SW480 (cell line): ENCODE measurements at places on chromosomes 6 and 20.
A peak's percentile ranks its signal among the peaks of the same experiment; 100 is the strongest.

GRCh38 chr6:67393356-67393755 lies 1241.7 kb upstream of the ADGRB3 start:
- DNase-seq, result no peak

DNA sequence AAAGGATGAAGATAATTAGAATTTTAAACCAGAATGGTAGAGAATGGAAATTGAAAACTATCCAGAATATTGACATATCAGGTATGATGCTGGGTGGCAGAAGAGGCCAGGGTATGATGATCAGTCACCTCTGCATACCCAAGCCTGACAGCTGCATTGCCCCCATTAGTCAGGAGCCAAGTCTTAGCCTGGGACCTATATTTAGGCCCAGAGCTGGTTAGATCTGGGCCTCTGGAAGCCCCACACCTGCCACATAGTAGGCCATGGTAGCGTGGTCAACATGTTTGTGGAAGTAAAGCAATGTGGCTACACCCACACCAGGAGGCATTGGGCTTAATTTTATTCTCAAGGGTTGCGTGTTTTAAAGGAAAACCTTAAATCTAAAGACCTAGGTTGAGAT lies 32.1 kb upstream of the CALHM6 start:
- no peak for DNase-seq

DNA sequence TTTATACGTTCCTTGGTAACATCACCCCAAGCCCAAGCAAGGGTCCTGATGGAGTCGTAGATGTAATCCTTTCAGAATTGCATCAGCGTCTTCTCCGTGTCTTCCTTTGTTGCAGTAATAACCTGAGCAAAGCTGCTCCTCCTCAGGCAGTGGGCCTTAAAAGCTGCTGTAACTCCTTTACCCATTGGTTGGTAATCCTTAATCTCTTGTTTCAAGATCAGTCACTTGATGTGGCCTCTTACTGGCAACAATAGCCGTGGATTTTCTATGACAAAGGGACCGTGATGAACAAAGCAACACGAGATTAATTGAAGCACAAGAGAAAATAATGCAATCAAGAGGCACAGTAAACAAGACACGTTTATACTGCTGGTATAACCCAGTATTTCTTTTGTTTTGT lies 44.6 kb downstream of the ALDH5A1 start:
- no peak for DNase-seq

GRCh38 chr6:159992366-159992765 lies 23.5 kb downstream of the IGF2R start:
- DNase-seq, result no peak

GRCh38 chr20:53608456-53609452 lies 15.1 kb upstream of the ZNF217 start:
- DNase-seq, result no peak

DNA sequence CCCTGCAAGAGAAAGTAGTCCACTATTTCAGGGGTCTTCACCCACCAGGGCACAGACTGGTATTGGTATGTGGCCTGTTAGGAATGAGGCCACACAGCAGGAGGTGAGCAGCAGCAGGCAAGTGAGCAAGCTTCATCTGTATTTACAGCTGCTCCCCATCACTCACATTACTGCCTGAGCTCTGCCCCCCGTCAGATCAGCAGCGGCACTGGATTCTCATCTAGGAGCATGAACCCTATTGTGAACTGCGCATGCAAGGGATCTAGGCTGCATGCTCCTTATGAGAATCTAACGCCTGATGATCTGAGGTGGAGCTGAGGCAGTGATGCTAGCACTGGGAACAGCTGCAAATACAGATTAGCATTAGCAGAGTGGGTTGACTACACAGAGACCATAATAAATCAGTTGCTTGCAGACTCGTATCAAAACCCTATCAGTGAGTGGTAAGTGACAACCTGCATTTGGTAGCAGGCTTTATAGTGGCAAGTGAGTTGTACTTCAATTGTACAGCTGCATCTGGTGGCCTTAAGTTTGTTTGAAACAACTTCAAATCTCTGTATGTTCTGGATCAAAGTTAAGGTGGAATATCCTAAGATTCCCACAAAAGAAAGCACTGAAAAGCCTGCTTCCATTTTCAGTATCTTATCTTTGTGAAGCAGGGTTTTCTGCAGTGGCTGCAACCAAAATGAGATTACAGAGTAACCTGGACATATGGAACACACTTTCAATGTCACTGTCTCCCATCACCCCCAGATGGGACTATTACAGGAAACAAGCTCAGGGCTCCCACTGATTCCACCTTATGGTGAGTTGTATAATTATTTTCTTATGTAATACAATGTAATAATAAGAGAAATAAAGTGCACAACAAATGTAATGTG lies 12.8 kb downstream of the C6orf141 start:
- no peak for DNase-seq

- DNase-seq, result no peak
These were observed 267.6 kb upstream of the PRND start for GRCh38 chr20:4454111-4454510.

DNA sequence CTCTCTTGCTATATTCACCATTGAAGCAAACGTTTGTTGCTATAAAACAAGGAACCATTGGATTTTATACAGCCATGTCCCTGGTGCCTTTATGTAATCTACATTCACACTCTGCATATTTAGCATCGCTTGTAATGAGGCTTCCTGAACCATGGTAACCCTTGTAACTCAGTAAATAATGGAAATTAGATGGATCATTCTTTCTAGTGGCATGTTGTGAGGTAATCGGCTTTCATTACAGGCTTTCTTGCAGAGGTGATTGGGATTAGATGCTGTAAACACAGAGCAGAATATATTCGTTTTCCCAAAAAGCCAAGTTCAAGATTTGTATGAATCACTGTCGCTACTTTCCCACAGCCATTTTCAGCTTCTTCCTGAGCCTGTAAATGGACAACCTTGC lies 36.1 kb downstream of the SMPDL3A start:
- no peak for DNase-seq

DNA sequence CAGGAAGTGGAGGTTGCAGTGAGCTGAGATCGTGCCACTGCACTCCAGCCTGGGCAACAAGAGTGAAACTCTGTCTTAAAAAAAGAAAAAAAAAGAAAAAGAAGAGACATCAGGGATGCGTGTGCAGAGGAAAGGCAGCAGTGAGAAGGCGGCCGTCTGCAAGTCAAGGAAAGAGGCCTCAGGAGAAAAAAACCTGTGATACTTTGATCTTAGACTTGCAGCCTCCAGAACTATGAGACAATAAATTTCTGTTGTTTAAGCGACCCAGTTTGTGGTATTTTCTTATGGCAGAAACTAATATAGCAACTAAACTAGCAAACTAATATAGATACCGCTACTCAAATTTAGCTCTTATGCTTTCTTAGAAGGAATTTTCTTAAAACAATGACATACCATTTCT lies 36.1 kb downstream of the FGD2 start:
- DNase-seq, result no peak

- DNase-seq, result no peak
These were observed 57.5 kb upstream of the FUCA2 start for GRCh38 chr6:143569040-143569439.

DNA sequence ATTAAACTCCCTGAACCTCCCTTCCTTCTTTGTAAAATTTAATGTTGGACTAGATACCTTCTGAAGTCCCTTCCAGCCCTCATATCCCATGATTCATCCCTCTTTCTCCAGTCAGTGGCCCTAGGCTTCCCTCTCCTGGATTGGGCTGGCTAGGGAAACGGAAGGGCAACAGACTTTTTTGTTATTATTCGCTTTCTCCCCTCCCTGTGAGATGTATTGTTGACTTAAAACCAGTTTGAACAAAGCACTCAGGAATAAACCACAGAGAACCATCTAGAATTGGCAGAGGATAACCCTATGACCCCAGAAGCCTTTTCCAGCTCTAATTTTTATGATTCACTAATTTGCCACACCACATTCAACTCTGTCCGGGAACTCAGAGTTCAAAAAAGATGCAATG lies 239.7 kb upstream of the SUPT3H start:
- DNase-seq, result peak; percentile 7

DNA sequence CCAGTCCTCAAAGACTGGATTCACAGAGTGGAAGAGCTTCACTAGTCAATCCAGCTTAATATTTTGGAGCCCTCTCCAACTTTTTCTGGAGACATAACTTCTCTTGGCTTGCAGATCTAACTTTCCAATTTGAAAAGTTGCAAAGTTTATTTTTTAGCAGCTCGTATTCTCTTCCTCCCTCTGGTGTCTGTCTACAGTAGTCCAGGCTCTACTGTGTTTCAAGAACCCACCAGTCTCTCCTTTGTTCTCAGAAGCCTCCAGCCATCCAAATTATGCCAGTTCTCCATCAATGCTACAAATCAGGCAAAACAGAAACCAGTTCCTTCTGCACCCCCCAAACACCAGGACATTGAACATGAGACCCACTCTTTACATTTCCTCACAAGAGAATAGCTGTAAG lies 376.1 kb upstream of the OPRM1 start:
- no peak for DNase-seq

DNA sequence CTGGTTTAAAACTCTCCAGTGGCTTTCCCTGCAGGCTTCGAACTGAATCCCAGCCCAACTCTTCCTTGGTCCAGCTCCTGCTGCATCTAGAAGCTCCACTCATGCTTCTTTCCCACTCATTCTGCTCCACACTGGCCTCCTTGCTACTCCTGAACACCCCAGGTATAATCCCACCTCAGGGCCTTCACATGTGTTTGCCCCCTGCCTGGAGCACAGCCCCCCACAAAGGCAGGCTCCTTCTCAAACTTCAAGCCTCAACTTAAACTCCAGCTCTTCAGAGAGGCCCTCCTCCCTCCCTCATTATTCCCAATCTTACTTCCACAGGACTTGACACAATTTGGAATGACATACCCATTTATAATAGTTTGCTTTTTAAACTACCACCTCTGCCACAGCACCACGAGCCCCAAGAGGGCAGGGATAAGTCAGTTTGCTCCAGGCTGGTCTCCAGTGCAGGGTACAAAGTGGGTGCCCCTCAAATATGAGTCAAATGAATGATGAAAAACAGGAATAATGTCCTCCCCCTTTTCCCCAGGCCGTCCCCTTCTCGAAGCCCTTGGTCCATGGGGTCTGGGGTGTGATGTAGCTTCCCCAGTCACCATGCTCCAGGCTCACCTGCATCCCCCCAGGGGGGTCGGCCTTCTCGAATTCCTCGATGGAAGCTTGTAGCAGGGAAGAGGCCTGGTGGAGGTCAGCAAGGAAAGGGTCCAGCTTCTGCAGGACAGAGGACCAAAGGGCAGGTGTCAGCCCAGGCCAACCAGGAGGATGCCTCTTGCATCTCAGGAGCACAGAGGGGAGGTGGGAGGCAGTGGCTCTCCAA lies 37.4 kb downstream of the KIAA1755 start:
- no peak for DNase-seq

DNA sequence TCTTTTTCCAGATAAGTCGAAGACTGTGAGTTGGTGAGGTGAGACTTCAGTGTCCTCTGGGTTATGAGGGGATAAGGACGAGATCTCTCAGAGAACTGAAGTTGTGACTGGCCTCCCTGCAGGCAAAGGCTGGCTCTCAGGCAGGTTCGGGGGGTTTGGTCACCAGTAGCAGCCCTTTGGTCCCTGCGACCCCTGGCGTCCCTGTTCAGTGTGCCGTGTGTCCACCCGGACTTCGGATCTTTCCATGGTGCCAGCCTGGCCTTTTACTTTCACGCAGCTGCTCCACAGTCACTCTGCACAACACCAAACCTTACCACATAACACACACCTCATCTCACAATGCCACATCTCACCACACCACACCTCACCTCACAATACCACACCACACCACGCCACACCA lies 131.9 kb downstream of the ERMARD start:
- DNase-seq, result no peak

GRCh38 chr20:51354191-51354768 lies 188.2 kb downstream of the NFATC2 start:
- no peak for DNase-seq

DNA sequence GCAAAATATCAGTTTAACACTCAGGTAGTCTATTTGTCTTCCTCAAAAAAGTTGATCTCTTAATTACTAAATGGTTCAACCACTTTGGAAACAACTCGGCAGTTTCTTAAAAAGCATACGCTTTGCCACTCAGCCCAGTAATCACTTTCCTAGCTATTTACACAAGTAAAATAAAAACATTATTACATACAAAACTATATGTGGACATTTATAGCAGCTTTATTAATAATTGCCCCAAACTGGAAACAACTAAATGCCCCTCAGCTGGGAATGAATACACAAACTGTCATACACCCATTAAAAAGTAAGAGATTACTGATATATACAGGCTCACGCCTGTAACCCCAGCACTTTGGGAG lies 7.4 kb downstream of the EEF1A1 start:
- peak; percentile 29 for DNase-seq

- no peak for DNase-seq
These were observed 25.9 kb upstream of the ATXN1 start for GRCh38 chr6:16787128-16787682.

DNA sequence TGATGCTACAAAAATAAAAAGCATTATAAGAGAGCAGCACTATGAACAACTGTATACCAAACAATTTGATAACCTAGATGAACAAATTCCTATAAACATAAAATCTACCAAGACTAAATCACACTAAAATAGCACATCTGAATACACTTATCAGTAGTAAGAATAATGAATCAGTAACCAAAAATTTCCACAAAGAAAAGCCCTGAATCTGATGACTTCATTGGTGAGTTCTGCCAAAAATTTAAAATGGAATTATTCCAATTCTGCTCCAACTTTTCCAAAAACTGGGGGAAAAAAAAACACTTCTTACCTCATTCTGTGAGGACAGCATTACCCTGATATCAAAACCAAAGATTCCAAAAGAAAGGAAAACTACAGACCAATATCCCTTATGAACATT lies 206.2 kb downstream of the WDR27 start:
- no peak for DNase-seq

- no peak for DNase-seq
These were observed 150.7 kb upstream of the SYNDIG1 start for GRCh38 chr20:24318569-24319352.

DNA sequence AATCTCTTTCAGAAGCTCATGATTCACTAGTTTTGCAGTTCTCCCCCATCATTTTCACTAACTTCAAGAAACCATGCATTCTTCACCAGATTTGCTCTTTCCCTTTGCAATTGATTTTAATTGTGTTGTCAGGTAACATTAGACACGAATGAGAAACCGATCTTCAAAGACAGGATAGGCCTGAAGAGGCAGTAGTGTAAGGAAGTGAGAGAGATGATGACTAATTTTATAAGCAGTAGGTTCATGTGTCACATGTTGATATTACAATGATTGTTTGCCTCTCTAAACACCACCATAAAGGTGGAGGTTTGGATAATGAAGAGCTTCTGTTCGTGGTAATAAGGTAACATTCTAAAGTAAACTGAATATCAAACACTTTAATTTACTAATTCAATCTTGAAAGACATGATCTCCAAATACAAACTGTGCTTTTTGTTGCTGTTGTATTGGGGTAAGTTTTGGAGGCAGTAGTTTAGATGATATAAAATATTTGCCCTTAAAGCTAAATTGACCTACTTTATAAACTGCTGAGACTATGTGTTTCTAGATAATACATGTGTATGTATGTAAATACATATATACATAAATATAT lies 207.2 kb downstream of the PHACTR1 start:
- DNase-seq, result peak; percentile 1

DNA sequence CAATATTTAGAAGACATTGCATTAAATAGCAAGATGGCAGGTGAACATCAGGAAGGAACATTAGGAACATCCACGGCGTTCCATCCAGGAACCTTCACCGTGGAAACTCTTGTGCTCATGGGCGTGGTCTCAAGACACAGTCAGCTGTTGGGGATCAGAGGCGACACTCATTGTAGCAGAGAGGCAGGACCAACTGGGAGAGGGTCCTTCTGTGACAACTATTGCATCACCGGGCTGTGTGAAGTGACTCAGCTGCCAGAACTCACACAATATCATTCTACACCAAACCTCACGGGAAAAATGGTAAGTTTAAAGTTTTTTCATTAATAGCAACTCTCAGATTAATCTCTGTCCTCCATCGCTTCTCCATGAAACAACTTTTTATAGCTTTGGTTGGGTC lies 334.8 kb upstream of the SULF2 start:
- DNase-seq, result no peak
